Airway epithelial cell (primary cell): ENCODE measurements at places on chromosomes 7 and 10. TPM values are rescaled to one million over a fixed set of nuclear protein-coding genes. Genes with fewer than 3 reads are reported as not detected.

Gene MTPN
- 106 and 131 TPM in 2 replicates for total RNA-seq

Gene MYH16
- total RNA-seq: 0.35 and 1.2 TPM in 2 replicates

Gene EEF1AKMT2
- total RNA-seq: 15.2 and 17.0 TPM in 2 replicates

Gene ZNF804B
- total RNA-seq: not detected in 2 replicates

Gene SLC26A3
- total RNA-seq: not detected in 2 replicates
